ENCODE measurements at places on chromosomes 5 and 9.

DNA sequence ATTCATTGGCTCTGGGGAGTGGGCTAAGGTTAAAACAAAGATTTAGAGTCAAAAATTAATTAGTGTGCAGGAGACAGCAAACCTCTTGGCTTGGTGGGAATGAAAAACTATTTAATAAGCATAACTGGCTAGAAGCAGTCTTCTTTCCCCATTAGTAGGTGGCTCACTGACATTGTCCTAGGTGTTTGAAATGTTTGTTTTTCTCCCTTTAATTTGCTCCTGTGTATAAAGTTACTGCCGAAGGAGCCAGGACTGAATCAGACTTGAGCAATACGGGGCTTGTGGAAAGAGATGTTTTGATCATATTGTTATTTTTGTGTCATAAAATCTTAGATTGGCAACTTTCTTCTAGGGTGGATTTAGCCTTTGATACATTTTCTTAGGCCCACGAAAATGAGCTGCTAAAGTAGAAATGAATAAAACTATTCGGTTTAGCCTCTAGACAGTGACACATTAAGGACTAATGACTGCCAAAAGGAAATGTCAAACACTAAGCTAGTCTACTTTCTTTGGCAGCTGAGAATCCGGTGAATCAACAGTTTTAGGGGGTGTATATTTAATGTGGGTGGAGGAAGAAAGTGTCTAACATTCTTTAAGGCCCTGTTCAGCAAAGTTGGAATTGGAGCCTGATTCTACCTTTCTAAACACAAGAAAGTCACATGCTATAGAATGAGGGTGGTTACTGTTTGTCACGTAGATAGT lies 30.2 kb downstream of the LRRTM2 start:
- DNase-seq = peak; percentile 82

- no peak for DNase-seq
Observed at GRCh38 chr5:163502521-163502920, 2.9 kb upstream of the MAT2B start.

DNA sequence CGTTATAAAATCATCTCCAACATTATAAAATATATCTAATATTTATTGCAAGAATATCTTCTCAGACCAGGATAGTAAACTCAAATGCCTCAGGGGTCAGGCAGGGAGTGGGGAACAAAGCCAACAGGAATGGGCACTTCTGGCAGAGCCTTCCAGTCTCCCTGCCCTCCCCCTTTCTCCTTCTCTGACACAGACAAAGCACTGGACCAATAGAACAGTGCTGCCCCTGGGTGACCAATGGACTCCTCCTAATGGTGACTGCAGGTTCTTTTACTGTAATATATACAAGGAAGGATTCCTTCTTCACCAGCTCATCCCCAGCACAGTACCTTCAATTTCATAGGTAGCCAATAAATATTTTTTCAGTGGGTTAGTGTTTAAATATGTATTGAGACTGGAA lies 31.1 kb upstream of the MAMDC2 start:
- no peak for DNase-seq

- no peak for DNase-seq
Observed at GRCh38 chr5:64914396-64914795, 145.7 kb downstream of the CWC27 start.

DNA sequence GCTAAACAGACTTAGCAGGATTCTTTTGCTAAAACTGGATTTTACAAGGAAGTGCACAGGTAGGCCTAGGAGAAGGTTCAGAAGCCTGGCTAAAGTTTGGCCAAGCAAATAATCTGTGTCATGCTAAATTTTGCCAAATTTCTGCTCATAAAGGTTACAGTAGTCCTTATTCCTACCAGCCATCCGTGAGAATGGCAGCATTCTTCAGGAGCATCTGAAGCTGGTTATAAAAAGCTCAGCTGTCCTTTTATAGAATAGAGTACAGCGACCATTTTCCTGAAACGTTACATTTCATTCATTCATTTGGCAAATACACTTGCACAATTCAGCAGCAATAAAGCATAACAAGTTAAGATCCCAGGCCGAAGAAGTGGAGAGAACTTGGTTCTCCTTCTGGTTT lies 6.9 kb downstream of the GSN start:
- no peak for DNase-seq

- peak; percentile 60 for DNase-seq
Observed at GRCh38 chr9:15349892-15350761, 43.1 kb upstream of the TTC39B start.

GRCh38 chr9:91428436-91428835 lies 4.8 kb upstream of the NFIL3 start:
- DNase-seq = no peak

DNA sequence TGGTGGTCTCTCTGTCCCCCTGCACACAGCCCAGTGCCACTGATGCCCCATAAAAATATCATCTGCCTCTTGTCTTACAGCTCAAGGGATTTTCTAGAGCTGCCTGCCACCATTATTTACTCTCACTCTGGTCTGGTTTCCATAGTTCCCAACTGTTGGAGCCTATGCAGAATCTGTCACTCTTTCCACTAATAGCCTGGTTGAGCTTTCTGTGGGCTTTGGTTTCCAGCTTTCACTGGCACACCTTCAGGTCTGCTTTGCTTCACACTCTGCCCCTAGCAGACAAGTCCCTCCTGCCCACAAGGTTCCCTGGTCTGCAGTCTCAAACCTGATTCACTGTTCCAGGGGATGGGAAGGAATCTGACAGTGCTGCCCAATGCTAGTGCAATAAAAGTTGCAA lies 103.0 kb upstream of the FTMT start:
- DNase-seq = no peak

DNA sequence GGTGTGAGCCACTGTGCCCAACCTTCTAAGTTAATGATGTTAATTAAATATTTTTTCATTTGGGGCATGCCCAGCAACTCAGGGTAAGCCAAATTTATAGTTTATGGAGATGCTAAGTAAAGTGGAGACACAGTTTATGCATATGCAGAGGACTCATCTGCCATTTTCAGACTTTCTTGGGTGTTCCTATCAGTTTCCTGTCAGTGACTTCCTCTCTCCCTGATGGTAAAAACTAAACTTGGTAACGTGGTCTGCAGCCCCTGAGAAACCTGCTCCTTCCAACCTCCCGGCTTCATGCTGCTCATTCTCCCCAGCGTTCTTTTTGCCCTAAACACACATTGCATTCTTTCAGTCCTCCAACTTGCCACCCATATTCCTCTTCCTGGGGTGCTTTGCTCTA lies 48.4 kb upstream of the TUT7 start:
- no peak for DNase-seq

DNA sequence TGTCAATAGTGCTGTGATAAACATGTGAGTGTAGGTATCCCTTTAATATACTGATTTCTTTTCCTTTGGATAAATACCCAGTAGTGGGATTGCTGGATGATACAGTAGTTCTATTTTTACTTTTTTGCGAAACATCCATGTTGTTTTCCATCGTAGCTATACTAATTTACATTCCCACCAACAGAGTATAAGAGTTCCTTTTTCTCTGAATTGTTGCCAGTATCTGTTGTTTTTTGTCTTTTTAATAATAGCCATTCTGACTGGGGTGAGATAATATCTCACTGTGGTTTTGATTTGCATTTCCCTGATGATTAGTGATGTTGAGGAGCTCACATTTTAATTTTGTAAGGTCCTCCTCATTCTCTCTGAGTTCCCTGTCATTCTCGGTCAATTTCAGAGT lies 71.1 kb upstream of the NFIL3 start:
- DNase-seq = no peak

- DNase-seq = no peak
Observed at GRCh38 chr5:35213608-35214007, 16.7 kb downstream of the PRLR start.

DNA sequence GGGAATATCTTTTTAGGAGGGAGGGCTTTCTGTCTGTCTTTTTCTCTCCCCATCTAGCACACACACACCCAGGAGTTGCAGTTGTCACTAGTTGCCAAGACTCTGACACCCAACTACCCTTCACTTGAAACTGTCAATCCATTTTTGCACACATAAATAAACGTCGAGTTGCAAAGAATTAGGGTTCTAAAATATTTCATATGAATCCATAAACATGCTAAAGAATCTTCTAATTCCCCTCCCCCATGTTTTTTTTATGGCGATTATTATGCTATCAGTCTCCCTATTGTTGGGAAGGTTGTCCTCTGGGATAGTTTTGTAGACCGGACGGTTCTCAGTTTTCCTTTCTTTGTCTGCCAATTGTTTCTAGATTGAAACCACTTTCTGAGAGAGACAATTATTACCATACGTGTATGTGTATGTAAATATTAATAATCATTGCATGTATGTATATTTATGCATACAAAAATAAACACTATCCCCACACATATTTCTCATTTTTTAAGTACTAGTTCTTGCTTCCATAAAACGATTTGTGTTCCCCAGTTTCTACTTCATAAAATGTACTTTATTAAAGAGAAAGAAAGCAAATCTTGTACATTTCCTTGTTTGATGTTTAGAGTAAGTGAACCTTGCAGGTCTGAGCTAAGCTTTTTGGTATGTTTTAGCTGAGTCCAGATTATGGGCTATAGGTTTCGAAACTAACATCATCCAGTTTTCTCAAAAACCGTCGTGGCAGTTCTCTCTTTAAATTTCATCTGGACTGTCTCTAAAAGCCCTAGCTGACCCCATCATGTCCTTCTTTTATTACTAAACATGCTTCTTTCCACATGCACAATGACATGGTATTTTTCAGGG lies 165.0 kb upstream of the MPDZ start:
- DNase-seq = no peak

DNA sequence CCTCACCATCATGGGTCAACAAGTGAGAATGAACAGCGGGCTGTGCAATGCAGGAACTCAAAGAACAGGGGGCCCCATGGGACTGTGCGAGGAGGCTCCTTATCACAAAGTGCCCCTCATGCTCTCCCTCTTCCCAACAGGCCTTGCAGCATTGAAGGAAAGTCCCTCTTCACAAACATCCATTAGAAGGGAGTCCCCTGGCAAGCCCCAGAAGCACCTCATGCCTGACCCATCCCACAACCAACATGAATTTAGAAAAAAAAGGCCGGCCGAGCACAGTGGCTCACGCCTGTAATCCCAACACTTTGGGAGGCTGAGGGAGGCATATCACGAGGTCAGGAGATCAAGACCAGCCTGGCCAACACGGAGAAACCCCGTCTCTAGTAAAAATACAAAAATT lies 122.6 kb upstream of the FSTL4 start:
- DNase-seq = no peak

GRCh38 chr5:150946351-150946905 lies 41.6 kb upstream of the ZNF300 start:
- no peak for DNase-seq

DNA sequence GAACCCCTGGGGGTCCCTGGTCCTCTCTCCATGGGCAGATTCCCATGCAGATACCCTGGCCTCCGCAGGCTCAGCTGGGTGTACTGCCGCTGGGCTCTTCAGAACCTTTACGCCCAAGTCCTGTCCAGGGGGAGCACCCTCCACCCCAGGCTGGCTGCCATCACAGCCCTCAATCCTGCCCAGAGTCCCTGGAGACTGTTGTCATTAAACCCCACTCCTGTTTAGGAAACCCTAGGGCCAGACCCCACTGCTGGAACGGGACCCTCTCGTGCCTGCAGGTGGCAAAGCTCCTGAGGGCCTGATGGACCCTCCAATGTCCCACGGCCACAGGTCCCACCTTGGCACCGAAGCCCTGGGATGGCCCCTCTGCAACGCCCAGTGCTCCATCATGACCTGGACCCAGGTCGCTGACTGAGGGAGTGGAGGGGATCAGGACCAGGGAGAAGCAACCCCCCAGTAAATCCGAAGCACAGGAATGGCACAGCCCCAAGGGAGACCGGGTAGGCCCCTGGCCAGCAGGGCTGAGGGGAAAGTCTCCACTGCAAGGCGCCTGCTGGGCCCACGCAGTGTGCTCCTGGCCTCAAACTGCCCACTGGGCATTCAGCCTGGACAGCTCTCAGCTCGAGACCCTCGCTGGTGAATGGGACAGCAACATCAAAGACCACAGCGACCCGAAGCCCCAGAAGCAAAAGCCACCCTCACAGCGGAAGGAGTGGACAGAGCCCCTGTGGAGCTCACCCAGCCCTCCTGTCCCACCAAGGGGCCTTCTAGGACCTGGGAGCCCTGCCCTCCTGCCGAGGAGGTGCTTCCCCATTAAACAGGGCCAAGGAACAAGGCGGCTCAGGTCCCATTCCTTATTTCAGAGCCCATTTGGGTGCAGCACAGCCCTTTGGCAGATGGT lies 8.3 kb downstream of the ZDHHC11B start:
- no peak for DNase-seq

- DNase-seq = no peak
Observed at GRCh38 chr5:159416438-159416837, 86.2 kb upstream of the IL12B start.

GRCh38 chr5:156402387-156402921 lies 75.5 kb downstream of the SGCD start:
- DNase-seq = peak; percentile 46

GRCh38 chr5:42015681-42016080 lies 90.6 kb downstream of the FBXO4 start:
- DNase-seq = no peak

DNA sequence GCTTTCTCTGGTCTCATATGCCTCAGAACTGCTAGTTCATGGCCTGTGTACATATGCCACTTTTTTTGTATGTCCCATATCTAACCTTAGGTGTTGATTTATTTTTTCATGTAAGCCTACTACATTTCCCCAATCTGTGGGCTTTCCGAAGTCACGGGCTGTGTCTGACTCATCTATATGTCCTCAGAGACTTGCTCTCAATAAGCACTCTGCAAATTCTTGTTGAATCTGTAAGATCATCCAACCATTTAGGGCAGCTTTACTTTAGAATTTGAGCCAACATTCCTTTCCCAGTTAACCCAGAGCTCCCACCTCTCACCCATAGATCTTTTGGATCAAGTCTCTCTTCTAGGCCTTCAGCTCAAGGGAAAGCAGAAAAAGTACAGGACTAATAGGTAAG lies 263.4 kb downstream of the SEC61B start:
- no peak for DNase-seq

GRCh38 chr9:87662808-87663528 lies 63.0 kb upstream of the CTSL start:
- peak; percentile 89 for DNase-seq

- peak; percentile 93 for DNase-seq
Observed at GRCh38 chr9:108565651-108566378, 290.0 kb downstream of the ACTL7B start.

- DNase-seq = peak; percentile 40
Observed at GRCh38 chr9:113998525-113999255, 79.4 kb downstream of the AMBP start.

GRCh38 chr5:122906768-122907167 lies 61.4 kb downstream of the SNX24 start:
- no peak for DNase-seq

- no peak for DNase-seq
Observed at GRCh38 chr9:119318371-119318770, 50.9 kb downstream of the BRINP1 start.

- DNase-seq = no peak
Observed at GRCh38 chr5:69252437-69252836, 17.8 kb downstream of the CDK7 start.

- DNase-seq = no peak
Observed at GRCh38 chr9:136931611-136932130, 12.9 kb downstream of the FBXW5 start.

GRCh38 chr9:12993466-12993865 lies 218.6 kb downstream of the LURAP1L start:
- DNase-seq = no peak

GRCh38 chr9:2021731-2022130 lies 6.6 kb downstream of the SMARCA2 start:
- DNase-seq = no peak

GRCh38 chr5:58491216-58491892 lies at the start of gene GAPT:
GAPT (plus strand) TSS chr5:58491435; CDS start chr5:58494537, 3,102 bp downstream.
- DNase-seq = no peak

GRCh38 chr9:133499892-133500270 lies 21.0 kb upstream of the SLC2A6 start:
- DNase-seq = no peak

GRCh38 chr5:116532762-116533525 lies 41.7 kb downstream of the SEMA6A start:
- DNase-seq = no peak

- no peak for DNase-seq
Observed at GRCh38 chr5:109740966-109741365, 51.2 kb downstream of the MAN2A1 start.

Measured in RWPE1 (cell line).